ENCODE measurements at places on chromosomes 6 and 20. TPM values are rescaled to one million over a fixed set of nuclear protein-coding genes. Genes with fewer than 3 reads are reported as not detected.

DNA sequence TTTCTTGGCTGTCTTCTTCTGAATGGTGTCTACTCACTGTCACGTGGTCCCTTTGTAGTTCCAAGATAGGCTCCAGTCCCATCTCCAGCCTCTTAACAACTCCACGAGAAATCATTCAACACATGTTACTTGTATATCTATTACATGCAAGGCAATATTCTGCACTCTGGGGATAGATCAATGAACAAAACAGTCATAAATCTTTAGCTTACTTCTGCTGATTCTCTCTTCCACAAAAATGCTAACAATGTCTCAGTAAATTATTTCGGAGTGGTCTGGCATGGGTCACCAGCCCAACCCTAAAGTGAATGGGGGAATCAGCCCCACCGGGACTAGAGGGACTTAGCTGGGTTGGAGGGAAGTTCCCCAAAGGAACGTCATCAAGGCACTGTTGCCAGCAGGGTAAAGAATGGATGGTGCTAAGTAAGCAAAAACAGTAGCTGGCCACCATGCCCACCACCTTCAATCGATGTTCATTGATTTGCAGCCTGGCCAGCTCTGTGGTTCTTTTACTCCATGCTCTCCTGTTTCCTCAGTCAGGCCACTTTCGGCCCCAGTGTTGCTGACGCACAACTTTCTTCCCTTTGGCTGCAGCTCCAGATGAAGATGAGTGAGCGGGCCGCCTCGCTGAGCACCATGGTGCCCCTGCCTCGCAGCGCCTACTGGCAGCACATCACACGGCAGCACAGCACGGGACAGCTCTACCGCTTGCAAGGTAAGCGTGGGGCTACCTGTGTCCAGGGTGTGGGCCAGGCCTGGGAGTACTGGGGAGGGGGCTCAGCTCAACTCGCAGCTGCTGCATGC lies 167.7 kb downstream of the DOK5 start:
- DNase-seq, result no peak

- DNase-seq, result no peak
Measured at GRCh38 chr6:12265791-12266190, 24.4 kb upstream of the EDN1 start.

The GRM4 gene
- not detected for total RNA-seq

The ADAT2 gene
- 3.6 TPM for total RNA-seq

The ENPP5 gene
- not detected for total RNA-seq
